ENCODE measurements at places on chromosomes 7 and 10.

GRCh38 chr10:68566351-68566750 lies 6.2 kb downstream of the TET1 start:
- no peak for DNase-seq

DNA sequence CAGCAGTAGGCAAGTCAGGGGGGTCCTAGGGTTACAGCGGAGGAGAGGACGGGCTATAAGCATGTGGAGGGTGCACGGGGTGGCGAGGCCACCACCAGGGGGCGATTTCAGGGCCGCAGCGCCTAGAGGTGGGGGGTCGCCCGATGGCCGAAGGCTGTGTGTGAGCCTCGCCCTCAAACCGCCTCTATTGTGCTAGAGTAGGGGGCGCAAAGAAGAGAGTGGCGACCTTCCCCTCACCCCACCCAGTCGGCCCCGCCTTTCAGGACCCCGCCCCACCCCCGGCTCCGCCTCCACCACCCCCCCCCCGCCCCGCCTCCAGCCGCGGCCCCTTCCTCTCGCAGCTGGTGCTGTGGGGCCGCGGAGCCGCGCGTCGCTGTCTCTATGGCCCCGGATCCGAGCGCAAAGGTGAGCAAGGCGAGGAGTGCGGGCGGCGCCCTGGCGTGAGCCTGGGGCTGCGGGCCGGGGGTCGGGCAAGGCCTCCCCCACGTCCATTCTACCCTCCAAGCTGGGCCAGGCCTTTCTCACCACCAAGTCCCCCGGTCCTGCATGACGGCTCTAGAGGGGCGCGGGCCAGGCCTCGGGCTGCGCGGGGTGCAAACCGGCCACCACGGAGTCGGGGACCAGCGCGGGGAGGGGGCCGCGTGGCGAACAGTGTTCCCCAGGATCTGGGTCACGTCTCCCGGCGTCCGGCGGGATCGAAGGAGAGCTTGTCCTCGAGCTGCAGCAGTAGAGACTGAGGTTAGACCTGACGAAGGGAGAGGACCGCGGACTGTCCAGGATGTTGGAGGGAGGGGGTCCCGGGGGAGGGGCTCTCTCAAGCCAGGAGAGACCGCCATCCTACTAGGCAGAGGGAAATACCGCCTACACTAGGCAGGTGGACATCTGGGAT lies at the start of gene SEMA4G:
SEMA4G (plus strand) TSS at position 318 of the 889 bp plus-strand sequence. CDS start 3,409 bp downstream, outside the sequence.
- no peak for DNase-seq

GRCh38 chr10:66321723-66322665 lies 603.8 kb upstream of the LRRTM3 start:
- no peak for DNase-seq

GRCh38 chr10:30991647-30992011 lies 40.0 kb downstream of the ZNF438 start:
- DNase-seq = no peak

DNA sequence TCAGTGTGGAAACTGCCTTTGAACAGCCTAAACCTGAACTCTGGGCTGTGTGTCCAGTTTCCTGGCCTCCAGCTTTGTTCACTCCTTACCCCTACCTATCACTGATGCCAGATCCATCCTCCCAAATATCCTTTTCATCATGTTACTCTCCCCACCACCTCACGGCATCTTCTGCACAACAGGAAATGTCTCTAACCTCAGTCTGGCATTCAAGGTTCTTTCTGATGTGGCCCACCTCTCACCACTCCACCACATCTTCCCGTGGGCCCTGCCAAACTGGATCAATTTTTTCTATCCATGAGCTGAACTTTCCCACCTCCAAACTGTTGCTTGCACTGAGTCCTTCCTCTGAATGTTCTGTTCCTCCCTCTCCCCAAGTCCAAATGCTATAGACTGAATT lies 35.8 kb upstream of the MAP3K8 start:
- no peak for DNase-seq

GRCh38 chr7:31263338-31263737 lies 77.2 kb downstream of the NEUROD6 start:
- no peak for DNase-seq

- DNase-seq = no peak
Observed at GRCh38 chr10:112059220-112059619, 124.3 kb downstream of the GPAM start.

GRCh38 chr7:157496416-157497275 lies 159.8 kb downstream of the DNAJB6 start:
- DNase-seq = no peak

DNA sequence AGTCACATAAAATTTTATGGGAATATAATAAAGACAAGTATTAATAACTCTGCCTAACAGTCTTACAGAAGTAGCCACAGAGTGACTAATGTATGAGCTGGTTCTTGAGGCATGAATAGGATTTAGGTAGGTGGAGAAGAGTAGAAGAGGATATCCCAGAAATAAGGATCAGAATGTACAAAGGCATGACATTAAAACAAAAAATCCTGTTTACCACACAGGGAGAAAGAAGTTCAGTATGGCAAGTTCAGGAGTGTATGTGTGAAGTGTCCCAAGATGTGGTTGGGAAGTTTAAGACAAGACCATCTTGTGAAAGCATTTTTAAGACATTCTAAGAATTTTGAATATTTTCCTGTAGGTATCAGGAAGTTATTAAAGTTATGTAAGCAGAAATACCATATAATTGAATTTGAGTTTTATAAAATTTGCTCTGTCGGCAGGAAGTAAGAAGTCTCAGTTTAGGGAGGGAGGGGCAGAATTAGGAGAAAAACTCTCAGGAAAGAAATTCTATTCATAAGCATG lies 64.7 kb upstream of the CAV2 start:
- no peak for DNase-seq

DNA sequence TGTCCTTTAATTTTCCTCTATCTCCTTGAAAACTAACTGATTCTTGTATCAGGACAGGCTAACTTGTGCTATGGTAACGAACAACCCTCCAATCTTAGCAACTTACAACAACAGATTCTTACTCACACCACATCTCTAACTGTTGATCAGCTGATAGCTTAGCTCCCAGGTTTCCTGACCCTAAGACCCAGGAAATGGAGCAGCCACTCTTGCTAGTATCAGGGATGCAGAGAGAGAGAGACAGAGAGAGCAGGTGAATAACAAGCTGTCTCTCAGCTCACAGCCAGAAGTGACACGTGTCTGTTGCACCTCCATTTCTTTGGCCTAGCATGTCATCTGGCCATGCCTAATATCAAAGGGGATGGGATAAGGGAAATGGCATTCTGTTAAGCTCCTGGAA lies 1289.0 kb upstream of the AUTS2 start:
- no peak for DNase-seq
